Motor neuron (in vitro differentiated cells): ENCODE measurements at places on chromosomes 12 and 14. TPM values are rescaled to one million over a fixed set of nuclear protein-coding genes. Genes with fewer than 3 reads are reported as not detected.

The BTBD7 gene
- total RNA-seq = 18.2 and 22.7 TPM in 2 replicates

The BRAP gene
- 19.0 and 21.6 TPM in 2 replicates for total RNA-seq

The KLRC3 gene
- total RNA-seq = not detected in 2 replicates

The IPO8 gene
- total RNA-seq = 10.3 and 14.3 TPM in 2 replicates

The C1R gene
- 676 and 747 TPM in 2 replicates for total RNA-seq

The RAPGEF3 gene
- 0.87 and 1.4 TPM in 2 replicates for total RNA-seq

The ACYP1 gene
- total RNA-seq = 30.3 and 31.8 TPM in 2 replicates

The SYNDIG1L gene
- total RNA-seq = 0.34 TPM in 1 of 2 replicates, not detected in the other

The MANSC1 gene
- 3.6 and 4.4 TPM in 2 replicates for total RNA-seq

The OSBPL8 gene
- 49.9 and 52.4 TPM in 2 replicates for total RNA-seq

The PTPN6 gene
- total RNA-seq = 0.46 and 0.67 TPM in 2 replicates

The CLEC1B gene
- 0.31 TPM in 1 of 2 replicates, not detected in the other for total RNA-seq

The KRT74 gene
- total RNA-seq = 0.66 TPM in 1 of 2 replicates, not detected in the other

The NGB gene
- 0.31 and 0.81 TPM in 2 replicates for total RNA-seq

The PTHLH gene
- total RNA-seq = 0.60 and 1.1 TPM in 2 replicates

The KITLG gene
- total RNA-seq = 26.9 and 33.3 TPM in 2 replicates

The ADAMTS20 gene
- 1.5 and 1.8 TPM in 2 replicates for total RNA-seq

The RTN1 gene
- total RNA-seq = 0.17 and 0.19 TPM in 2 replicates

The BAZ2A gene
- total RNA-seq = 44.5 and 48.2 TPM in 2 replicates

The GLIPR1L1 gene
- total RNA-seq = 0.43 and 1.9 TPM in 2 replicates

The GLT8D2 gene
- 3.3 and 3.5 TPM in 2 replicates for total RNA-seq

The ING4 gene
- 65.8 and 78.5 TPM in 2 replicates for total RNA-seq

The ACVRL1 gene
- total RNA-seq = 0.42 and 1.6 TPM in 2 replicates

The P3H3 gene
- 9.8 and 9.9 TPM in 2 replicates for total RNA-seq

The HRK gene
- total RNA-seq = 0.13 and 2.6 TPM in 2 replicates

The RHOJ gene
- 0.23 and 0.26 TPM in 2 replicates for total RNA-seq

The HOXC12 gene
- 4.3 and 5.2 TPM in 2 replicates for total RNA-seq

The TPCN1 gene
- total RNA-seq = 2.4 and 2.7 TPM in 2 replicates

The CD27 gene
- 0.14 and 0.21 TPM in 2 replicates for total RNA-seq

The TAS2R9 gene
- 0.38 and 0.63 TPM in 2 replicates for total RNA-seq

The MYF6 gene
- not detected in 2 replicates for total RNA-seq

The AMN gene
- total RNA-seq = 0.31 and 0.32 TPM in 2 replicates

The PALS1 gene
- total RNA-seq = 30.4 and 33.1 TPM in 2 replicates

The HOMEZ gene
- total RNA-seq = 8.1 and 9.5 TPM in 2 replicates

The CLEC6A gene
- not detected in 2 replicates for total RNA-seq

The TAS2R13 gene
- 1.1 and 1.4 TPM in 2 replicates for total RNA-seq

The DCN gene
- total RNA-seq = 47.7 and 112 TPM in 2 replicates

The ASPG gene
- 0.09 and 0.38 TPM in 2 replicates for total RNA-seq

The ALKBH2 gene
- 21.6 and 31.9 TPM in 2 replicates for total RNA-seq

The PLEKHG7 gene
- total RNA-seq = 0.19 and 0.24 TPM in 2 replicates

The EIF2S3B gene
- total RNA-seq = 1.8 and 2.0 TPM in 2 replicates

The DAO gene
- 0.73 TPM in 1 of 2 replicates, not detected in the other for total RNA-seq

The KRT85 gene
- total RNA-seq = 0.09 and 0.21 TPM in 2 replicates
